ENCODE measurements at places on chromosomes 4 and X.

DNA sequence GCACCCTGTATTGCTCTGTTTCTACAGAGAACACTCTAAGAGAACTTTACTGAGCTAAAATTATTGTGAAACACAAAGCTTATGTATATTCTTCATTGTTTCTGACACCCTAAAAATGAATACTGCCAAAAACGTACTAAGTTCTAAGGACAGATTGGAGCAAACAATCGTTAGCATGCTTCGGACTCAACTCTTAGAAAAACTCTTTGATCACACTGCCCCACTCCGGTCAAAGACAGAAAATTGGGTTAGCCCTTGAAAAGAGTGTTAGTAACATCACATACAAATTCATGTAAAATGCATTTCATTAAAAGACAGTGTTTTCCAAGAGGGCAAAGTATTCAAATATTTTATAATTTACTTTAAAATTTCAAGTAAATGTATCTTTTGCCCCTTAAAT, 177.4 kb downstream of the DCHS2 start:
- no peak for DNase-seq

- no peak for DNase-seq
Measured at GRCh38 chr4:161133586-161134276, 1030.1 kb downstream of the FSTL5 start.

DNA sequence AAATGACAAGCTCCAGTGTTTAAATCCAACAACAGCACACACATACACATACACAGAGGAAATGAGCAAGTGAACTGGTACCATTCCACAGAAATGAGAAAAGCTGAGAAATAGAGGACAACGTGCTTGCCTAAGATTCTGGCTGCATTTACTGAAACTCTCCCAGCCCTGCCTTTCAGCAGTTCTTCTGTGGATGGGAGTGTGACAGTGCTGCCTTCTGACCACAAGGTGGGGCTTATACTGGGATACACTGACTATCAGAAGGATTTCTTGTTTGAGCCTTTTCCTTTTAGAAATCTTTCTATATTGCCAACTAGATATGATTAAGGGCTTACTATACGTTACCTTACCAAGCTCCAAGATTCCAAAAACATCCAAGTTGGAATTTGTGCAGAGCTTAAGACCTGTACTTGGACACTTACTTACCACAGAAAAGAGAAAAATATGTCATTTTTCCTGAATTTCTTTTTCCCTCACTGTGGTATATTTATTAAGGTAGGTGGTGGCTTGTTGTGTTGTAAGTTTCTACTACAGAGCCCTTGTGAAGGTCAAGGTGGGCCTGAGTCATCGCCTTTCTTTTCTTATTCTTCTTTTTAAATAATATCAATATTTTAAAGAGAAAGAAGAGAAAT, 10.7 kb upstream of the CXCL8 start:
- DNase-seq = no peak

GRCh38 chrX:80602036-80602860, 182.0 kb downstream of the TENT5D start:
- DNase-seq = no peak

GRCh38 chr4:74018771-74019170, 19.7 kb downstream of the CXCL3 start:
- DNase-seq = no peak

DNA sequence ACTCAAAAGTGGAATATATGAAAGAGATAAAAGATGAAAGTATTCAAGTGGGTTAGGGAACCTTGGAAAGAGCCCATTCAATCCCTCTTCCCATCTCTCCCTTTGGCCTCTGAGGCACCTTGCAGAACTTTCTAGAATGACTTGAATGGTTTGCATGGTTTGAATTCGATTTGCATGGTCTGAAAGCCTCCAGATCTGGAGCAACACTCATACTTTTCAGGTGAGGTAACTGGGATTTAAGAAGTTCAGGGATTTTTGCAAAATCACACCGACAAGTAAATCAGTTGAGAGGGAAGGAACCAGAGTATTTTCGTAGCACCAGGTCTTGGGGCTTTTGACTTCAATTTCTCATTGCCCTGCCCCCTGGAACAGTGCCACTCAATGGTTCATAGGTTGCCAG, 476.0 kb upstream of the FTHL17 start:
- DNase-seq = no peak

DNA sequence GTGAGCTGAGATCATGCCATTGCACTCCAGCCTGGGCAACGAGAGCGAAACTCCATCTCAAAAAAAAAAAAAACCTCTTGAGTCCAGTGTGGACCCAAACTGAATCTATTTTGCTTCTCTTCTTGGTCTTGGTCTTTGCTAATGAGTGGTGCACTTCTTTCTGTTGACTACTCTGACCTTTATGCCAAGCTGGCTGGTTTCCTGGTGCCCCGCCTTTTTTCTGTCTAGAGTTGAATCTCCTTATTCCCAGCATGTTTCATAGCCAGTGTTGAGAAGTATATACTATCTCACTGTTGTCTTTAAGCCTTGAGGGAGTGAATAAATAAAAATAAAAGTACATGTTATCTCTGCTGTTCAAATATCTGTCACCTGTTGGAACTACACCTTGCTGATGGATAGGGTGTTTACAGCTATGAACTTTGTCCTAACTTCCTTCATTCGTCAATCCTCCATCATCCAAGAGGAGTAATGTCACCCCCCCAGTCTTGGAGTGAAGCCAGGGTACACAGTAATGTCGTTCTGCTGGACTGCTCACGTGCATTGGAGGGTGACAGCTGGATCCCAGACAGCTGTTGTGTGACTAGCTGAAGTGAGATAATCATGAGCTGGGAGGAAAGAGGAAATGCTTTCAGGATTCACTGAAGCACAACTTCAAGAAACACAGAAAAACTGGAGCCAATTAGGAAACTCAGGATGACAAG, 99.3 kb upstream of the PRKG2 start:
- no peak for DNase-seq

DNA sequence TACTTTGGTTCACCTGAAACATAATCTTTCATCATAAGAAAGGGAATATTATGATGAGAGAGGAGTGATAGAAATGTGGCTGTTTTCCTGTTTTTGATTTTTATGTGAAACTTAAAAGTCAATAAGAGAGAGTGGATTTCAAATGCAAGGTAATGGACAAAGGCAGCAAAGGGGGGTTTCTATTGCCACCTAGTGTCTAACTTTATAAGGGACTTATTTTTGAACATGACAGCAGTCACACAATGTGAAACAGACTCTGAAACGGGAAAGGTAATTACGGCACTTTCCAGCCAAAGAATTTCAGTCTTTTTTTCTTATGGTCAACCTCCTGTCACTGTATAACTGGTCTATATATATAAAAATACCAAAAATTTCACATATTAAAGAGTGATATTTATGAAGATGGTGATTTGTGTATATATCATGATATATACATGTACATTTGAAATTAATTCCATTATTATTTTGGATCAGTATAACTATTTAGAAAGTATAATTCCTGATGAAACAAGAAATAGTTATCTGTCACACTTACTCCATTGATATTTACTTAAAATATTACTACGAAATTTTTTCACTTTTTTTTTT, 127.1 kb downstream of the FBXO8 start:
- DNase-seq = no peak

DNA sequence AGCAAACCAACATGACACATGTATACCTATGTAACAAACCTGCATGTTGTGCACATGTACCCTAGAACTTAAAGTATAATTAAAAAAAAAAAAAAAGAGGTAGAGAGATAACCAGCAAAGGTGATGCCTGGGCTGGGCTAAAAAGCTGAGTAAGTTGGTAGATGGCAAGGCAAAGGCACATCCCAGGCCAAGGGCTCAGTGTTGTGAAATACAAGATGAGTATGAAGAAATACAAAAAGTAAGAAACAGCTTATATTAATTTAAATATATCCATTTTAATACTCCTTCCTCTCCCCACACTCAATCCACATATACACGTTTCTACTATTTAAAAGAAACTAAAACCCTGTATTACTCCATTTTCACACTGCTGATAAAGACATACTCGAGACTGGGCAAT, 25.8 kb downstream of the TEC start:
- no peak for DNase-seq

- DNase-seq = no peak
Measured at GRCh38 chr4:20268028-20268427, 16.3 kb downstream of the SLIT2 start.

GRCh38 chr4:24453951-24454350, 130.4 kb downstream of the DHX15 start:
- DNase-seq = no peak

DNA sequence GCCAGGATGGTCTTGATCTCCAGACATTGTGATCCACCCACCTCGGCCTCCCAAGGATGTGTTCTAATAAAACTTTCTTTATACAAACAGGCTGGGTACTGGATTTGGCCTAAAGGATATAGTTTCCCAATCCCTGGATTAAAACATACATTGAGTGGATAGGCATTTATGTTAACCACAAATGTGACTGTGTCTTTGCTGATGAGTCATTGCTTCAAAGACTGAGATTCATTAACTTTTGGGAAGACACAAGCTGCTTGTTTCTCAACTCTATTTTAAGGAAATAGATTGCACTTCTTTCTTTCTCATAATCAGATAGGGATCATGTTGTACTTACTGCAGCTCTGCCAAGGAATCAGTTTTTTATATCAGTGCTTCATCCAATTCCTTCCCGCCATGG, 131.3 kb upstream of the AGA start:
- no peak for DNase-seq

- DNase-seq = no peak
Measured at GRCh38 chr4:69957209-69957608, 8.3 kb downstream of the CSN2 start.

- DNase-seq = no peak
Measured at GRCh38 chr4:69984030-69984443, 11.7 kb upstream of the STATH start.

DNA sequence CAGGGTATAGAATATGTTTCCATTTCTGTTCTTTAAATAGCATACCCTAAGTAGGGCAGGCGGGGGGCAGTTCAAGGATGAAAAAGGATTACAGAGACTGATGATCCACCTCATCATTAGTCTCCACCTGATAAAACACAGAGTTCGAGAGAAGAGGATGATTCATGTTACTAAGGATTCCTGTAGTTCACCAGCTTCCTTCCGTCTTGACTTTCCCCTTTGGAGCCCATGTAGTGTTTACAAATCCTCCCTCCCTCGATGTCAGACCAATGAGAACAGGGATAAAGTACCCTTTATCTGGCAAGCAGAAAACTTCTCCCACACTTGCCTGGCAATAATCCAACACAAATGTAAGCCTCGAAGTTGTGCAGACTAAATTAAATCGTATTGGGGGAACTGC, 526.3 kb upstream of the FAM241A start:
- no peak for DNase-seq

DNA sequence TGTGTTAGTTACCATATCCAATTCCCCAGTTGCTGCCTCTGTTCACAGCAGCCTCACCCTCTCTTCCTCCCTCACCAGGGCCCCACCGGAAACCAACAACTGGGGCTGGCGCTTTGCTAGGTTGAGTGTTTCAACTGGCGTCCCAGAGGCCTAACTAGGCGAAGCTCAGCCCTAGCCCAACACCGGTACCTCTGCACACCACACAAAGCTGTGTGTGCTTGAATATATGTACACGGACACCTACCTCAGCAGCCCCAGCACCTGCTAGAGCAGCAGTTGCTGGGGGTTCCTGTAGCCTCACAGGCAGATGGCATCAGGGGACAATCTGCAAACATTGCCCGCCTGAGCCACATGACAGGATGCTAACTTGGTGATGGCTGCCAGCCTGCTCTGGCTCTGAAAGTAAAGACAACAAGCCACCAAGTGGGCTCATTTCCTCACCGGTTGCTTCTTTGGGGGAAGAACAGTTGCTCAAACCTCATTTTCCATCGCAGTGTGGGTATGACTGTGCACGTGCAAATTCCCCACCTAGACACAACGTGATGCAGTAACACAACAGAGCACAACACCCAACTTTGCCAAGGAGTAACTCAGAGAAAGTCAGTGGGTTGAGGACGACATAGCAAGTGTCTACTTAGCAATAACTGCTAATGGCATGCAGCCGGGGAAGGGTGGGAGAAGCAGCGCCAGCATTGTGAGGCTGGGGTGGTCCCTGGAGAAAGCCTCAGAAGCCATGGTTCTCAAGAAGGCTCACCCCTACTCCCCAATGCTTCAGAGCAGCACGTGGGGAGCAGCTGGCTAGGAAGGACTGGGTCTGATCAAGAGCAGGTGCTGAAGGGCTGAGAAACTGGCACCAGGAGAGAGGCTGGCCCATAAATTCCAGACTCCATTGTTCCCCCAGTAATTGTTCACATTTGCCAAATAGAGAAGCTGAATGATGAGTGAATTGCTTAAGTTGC, 139.5 kb downstream of the SH3KBP1 start:
- peak; percentile 37 for DNase-seq

DNA sequence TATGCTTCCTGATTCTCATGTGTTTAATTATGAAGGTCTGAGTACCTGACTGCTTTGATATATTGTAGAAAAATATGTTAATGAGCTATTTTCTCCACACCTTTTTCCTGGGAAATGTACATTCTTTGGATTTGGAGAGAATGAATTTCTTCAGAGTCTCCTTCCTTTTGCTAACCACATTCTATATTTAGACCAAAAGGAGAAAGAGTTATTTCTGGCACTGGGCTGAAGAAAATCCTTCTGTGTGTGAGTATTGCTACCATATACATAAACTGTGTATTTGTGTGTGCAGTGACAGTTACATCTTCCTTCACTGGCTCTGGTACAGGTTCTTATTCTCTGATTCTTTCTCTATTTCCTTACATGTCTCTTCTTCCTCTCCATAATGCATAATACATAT, 44.5 kb upstream of the PGRMC2 start:
- no peak for DNase-seq

DNA sequence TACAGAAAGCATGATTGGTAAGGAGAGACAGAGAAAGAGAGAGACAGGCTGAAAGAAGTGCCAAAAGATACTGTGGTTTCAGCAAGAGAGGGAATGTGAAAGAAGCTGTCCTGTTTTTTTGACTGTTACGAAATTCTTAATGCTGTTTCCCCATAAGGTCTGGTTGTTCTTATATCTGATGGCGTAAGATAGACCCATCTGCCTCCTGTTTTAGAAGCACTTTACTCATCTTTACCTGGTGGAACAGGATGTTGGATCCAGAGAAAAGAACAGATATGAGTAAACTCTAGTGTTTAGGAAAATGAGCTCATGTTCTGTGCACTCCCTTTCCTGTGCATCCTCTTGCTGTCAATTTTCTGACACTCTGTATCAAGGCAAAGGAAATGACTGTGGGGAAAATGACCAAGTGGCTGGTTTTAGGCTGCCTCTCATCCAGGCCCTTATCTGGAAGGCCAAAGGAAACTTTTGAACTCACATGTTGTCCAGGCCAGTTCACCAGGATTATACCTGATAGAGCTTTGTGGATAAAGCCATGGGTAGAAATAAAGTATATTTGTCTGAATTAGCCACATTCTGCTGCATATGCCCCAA, 311.7 kb upstream of the HTR2C start:
- DNase-seq = no peak

GRCh38 chr4:73706811-73707210, 33.6 kb upstream of the CXCL8 start:
- no peak for DNase-seq

DNA sequence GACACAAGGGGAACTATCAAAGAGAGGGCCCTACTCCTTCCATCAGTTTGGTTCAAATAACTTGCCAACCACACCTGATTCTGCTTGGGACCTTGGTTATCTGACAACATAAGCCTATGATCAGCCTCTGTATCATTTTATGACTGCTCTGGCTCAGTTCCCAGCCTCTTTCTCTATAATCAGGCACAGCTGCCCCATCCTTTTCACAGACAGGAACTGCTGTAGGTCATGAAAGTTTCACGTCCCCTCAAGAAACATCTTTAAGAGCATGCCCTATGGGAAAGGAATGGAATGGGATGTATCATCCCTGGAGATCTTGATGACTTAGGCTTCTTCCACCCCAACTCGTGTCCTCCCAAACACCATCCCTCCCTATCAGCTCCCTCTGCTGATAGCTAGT, 243.4 kb downstream of the AR start:
- no peak for DNase-seq

GRCh38 chr4:80709082-80709869, 321.2 kb upstream of the BMP3 start:
- no peak for DNase-seq

Data from effector CD8-positive, alpha-beta T cell (primary cell).